ENCODE measurements at places on chromosomes 16 and 17.

GRCh38 chr17:9725575-9725974, 65.8 kb downstream of the DHRS7C start:
- DNase-seq: no peak

DNA sequence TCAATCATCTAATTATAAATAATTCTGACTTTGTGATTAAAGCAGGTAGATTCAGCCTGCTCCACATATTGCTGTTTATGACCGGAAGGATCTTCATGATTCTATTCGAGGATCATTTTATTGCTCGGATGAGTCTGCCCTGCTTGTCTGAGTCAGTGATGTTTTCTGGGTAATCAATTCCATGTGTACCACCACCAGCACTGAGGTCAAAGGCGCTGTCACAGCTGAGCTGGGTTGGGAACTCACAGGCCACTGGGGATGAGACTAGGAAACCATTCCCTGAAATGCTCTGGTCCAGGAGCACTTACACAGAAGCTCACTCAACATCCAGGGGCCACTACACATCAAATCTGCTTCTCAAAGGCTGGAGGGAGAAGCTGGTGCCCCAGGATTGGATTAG, 30.4 kb upstream of the ERN1 start:
- no peak for DNase-seq

DNA sequence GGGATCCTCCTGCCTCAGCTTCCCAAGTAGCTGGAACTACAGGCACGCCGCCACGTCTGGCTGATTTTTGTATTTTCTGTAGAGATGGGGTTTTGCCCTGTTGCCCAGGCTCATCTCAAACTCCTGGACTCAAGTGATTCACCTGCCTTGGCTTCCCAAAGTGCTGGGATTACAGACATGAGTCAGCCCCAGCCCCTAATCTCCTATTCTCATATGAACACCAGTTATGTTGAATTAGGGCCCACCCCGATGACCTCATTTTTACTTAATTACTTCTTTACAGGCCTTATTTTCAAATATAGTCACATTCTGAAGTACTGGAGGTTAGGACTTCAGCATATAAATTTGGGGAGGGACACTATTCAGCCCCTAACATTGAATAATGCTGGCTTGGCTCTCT, 49.2 kb downstream of the ZNRF1 start:
- DNase-seq: no peak

GRCh38 chr17:69606142-69606800, 191.8 kb downstream of the MAP2K6 start:
- no peak for DNase-seq

- no peak for DNase-seq
These were observed 7.9 kb downstream of the ESRP2 start for GRCh38 chr16:68227850-68228553.

- DNase-seq: no peak
These were observed at the start of gene OR3A2 for GRCh38 chr17:3385869-3386816. Gene OR3A2 (minus strand): TSS chr17:3386308.

DNA sequence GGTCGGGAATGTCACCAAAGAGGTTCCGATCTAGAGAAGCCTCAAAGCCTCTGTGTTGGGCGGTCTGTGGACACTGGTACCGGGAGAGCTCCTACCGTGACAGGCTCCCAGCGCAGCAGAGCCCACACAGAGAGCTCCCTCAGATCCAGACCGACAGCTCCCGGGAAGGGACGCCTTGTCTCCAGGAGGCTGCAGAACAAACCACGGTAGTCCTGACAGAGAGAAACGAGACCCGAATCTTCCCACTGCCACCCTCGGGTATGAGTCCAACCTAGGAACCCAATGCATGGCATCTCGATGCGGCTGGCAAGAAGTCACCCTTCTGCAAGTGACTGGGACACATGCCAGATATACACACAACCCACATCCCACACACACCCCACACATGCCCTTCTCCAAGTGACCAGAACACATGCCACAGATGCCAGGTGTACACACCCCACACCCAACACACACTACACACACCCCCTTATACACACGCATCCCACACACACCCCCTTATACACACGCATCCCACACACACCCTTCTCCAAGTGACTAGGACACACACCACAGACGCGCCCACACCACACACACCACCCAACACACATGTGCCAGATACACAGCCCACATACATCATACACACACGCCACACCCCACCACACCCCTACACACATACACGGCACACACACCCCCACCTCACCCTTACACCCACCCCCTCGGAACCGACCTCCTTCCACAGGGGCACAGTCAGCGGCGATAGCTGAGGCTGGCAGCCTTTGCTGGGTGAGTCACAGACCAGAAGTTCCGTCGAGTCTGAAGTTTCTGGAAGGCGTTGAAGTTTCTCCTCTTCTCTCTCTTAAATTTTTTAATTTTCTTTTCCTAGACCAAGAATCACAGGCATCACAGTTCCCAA, 15.9 kb upstream of the CYTH1 start:
- DNase-seq: no peak

- peak; percentile 66 for DNase-seq
These were observed 108.0 kb upstream of the TBX2 start for GRCh38 chr17:61291451-61292285.

DNA sequence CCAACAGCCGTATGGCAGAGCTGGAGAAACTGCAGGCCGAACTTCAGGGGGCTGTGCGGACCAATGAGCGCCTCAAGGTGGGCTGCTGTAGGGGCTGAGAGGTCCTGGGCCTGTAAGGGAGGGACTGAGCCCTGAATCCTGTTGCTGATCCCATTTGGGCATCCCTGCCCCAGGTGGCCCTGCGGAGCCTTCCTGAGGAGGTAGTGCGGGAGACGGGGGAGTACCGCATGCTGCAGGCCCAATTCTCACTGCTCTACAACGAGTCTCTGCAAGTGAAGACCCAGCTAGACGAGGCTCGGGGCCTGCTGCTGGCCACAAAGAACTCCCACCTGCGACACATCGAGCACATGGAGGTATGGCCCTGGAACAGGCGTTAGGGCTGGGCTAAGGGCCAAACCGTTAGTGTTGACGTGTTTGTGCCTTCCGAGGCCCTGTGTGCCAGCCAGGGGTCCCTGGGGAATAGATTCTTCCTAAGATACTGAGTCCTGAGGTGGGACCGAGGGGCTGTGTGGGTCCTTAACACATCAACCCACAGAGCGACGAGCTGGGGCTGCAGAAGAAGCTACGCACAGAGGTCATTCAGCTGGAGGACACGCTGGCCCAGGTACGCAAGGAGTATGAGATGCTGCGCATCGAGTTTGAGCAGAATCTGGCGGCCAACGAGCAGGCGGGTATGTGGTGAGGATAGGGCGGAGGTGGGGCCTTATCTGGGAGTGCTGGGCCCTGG, 4.2 kb downstream of the RNF40 start:
- DNase-seq: no peak

GRCh38 chr17:82339634-82340580, 6.3 kb upstream of the SECTM1 start:
- no peak for DNase-seq

DNA sequence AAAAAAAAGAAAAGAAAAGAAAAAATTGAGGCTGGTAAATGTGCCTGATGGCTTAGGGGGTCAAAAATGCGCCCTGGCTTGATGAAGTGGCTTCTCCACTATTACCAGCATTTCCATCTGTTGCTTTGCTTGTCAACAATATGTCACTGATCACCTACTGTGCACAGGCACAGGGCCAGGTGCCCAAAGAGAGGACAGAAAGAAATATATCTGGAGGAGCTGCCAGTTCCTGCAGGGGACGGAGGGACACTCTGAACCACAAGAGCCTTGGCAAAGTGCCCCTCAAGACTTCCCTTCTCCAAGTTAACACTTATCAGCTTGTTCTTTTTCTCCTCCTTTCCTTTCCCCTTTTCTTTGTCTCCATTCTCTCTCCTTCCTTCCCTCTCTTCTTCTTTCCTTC, 34.7 kb downstream of the GINS3 start:
- DNase-seq: no peak

- DNase-seq: no peak
These were observed 33.3 kb downstream of the PKD1L3 start for GRCh38 chr16:71966932-71967331.

DNA sequence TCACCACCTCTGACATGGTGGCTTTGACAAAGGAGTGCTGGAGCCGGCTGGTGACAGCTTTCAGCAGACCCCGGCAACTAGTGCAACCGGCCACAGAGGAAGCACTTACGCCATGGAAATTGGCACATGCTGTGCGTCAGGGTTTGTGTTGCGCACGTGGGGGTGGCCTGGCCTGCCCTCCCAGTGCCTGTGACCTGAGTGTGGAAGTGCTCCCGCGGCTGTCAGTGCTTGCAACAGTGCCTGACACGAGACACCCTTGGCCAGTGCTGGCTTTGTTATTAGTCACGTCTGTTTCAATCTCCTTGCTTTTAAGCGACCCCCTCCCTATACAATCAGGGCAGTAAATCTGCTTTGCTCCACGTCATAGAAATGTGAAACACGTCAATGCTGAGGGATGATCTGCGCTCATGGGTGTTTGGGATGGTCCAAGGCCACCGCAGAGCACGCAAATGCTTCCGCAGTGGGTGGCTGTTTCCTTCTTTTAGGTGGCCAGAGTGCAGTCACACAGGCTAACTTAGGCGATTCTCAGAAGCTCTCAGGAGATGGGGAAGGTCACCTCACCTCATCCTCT, 64.3 kb downstream of the PGS1 start:
- DNase-seq: no peak

- no peak for DNase-seq
These were observed 7.6 kb downstream of the SEZ6L2 start for GRCh38 chr16:29891525-29892457.

DNA sequence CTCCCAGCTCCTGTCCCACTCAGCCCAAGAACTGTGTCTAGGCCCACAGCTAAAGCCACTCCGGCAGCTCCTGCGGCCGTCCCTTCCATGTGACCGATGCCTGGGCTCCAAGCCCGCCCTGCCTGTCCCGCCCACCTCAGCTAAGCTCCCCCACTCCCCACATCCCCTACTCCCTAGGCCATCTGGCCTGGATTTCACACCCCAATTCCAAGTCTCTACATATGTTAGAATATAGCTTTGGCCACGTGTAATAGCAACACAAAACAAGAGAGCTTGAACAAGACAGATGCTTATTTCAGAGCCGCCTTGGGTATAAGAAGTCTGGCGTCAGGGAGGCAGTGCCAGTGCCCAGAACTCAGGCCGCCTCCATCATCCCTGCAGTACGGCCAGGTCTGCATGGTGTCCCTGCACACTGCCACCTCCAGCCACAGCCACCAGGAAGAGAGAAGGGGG, 30.0 kb upstream of the USP22 start:
- no peak for DNase-seq

- no peak for DNase-seq
These were observed 15.3 kb downstream of the NLRC5 start for GRCh38 chr16:57004387-57005250.

- DNase-seq: no peak
These were observed 12.5 kb downstream of the TFAP4 start for GRCh38 chr16:4260360-4260759.

- no peak for DNase-seq
These were observed 252.1 kb downstream of the PHKB start for GRCh38 chr16:47713225-47713595.

- no peak for DNase-seq
These were observed 50.5 kb upstream of the AMZ2 start for GRCh38 chr17:68197091-68197996.

DNA sequence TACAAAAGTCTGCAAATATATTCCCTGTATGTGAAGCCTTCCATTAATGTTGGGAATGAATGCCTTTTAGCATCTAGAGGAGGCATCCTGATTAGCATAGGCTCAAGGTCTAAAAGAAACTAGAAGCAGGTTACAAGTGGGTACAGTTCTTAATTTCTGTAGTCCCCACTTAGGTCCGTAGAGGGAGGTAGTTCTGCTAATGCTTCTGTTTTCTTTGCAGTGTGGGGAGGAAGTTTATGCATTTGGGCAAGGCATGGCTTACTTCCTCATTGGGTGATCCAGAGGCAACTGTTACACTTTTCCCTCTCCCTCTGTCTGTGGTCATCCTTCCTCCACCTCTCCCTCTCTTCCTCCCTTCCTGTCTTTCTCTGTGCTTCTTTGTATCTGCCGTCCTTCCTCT, 108.4 kb upstream of the ZKSCAN2 start:
- DNase-seq: no peak

GRCh38 chr17:42180922-42181850, at the start of gene KCNH4:
Gene KCNH4 (minus strand): TSS chr17:42181142. CDS start chr17:42180945, 197 bp downstream.
- no peak for DNase-seq

- no peak for DNase-seq
These were observed 22.2 kb upstream of the NFATC3 start for GRCh38 chr16:68062910-68063393.

- DNase-seq: no peak
These were observed 225.5 kb downstream of the LGALS9B start for GRCh38 chr17:20241855-20242254.

DNA sequence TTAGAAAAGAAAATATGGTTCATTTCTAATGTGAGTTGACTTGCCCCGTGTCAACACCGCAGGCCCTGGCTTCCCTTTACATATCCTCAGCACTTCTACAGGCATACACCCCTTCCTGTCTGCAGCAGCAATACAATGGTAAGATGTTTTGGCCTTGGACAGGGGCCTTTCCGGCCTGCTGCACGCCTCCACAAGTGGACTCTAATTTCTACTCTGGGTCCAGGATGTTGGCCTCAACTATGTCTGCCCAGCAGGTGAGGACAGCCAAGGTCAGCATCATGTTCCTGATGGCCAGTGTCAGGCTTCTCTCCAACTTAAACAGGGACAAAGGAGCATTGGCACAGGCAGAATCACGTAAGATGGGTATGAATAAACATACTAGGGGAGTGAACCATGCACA, 11.0 kb downstream of the C17orf67 start:
- no peak for DNase-seq

DNA sequence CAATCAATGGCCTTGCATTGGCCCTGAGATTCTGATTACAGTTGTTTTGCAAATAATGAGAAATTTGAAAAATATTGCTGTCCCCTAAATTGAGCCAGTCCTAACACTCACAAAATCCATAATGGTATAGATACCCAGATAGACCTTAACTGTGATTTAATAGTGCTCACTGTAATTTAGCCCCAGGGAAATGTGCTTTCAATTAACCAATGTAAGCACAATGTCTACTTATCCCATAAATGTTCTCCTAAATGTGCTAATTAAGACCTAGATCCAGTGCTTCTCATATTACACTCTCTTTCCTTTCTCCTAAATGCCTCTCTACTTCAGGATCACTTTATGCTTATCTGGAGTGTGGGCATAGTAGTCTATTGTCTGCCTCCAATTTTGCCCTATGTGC, 417.8 kb upstream of the CCL2 start:
- DNase-seq: no peak

- DNase-seq: no peak
These were observed 11.8 kb downstream of the PIK3R6 start for GRCh38 chr17:8855477-8856204.

GRCh38 chr17:47615766-47616424, 33.8 kb upstream of the KPNB1 start:
- peak; percentile 60 for DNase-seq

GRCh38 chr17:55768936-55769624, 18.2 kb downstream of the PCTP start:
- no peak for DNase-seq
